ENCODE measurements at places on chromosomes 16 and 17.
A peak's percentile ranks its signal among the peaks of the same experiment; 100 is the strongest.

GRCh38 chr17:50360486-50361115 is 12.4 kb downstream of the MRPL27 start:
- no peak for DNase-seq

- no peak for DNase-seq
Observed at GRCh38 chr17:43695970-43696865, 34.5 kb upstream of the MEOX1 start.

DNA sequence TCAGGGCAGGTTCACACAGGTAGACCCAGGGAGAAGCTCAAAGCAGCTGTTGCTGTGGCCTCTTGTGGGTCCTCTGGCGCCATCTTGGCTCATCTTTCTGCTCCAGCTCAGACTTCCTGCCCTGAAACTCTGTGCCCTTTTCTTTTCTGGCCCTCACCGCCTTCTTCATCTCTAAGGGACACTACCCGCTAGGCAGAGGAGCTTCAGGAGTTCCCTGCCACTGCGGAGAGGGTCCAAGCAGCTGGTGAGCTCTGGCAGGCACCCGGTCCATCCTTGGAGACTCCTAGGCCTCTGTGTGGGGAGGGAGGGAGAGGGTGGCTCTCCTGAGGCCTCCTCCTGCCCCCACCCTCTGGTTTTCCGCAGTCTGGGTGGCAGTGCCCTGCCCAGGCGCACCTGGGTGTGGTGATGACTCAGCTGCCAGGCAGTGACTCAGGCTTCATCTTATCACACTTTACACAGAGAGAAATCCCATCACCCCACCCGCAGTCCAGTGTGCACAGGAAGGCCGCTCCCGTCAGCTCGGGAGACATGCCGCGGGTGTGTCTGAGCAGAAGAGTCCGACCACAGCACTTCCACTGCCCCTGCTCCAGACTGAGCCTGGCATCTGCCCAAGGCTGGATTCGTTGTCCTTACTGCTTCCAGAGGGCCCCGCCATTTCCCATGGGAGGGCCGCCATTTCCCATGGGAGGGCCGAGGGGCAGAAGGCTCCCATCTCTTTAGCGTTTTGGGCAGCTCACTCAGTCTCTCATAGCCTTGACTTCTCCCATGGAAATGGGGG is 7.3 kb downstream of the NT5C start:
- peak; percentile 27 for DNase-seq

DNA sequence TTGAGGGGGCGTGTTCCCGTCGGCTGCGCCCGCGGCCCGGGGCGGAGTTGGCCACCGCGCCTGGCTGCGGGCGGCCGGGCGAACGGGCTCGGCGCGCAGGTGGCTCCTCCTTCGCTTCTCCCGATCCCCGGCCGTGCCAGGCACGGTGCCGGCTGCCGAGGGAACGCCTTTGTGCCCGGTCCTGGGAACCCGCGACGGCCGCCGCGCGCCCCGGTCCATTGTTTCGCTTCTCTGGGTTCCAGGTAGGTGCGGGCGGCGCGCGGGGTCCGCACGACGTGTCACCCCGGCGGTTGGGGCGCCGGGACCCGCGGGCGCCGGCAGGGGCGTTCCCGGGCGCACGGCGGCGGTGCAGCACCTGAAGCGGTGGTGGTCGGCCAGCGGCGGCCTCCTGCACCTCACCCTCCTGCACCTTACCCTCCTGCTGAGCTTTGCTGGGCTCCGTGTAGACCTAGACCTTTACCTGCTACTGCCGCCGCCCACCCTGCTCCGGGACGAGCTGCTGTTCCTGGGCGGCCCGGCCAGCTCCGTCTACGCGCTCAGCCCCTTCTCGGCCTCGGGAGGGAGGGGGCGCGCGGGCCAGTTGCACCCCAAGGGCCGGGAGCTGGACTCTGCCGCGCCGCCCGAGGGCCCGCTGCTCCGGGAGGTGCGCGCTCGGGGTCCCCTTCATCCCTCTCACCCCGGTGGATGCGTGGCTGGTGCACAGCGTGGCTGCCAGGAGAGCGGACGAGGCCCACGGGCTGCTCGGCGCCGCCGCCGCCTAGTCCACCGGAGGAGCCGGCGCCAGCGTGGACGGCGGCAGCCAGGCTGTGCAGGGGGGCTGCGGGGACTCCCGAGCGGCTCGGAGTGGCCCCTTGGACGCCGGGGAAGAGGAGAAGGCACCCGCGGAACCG is 99.9 kb downstream of the EFCAB13 start:
- DNase-seq, result peak; percentile 56

GRCh38 chr17:27558341-27558740 is 72.6 kb upstream of the LGALS9 start:
- DNase-seq, result no peak

- DNase-seq, result no peak
Observed at GRCh38 chr16:24863582-24864437, 18.0 kb downstream of the SLC5A11 start.

DNA sequence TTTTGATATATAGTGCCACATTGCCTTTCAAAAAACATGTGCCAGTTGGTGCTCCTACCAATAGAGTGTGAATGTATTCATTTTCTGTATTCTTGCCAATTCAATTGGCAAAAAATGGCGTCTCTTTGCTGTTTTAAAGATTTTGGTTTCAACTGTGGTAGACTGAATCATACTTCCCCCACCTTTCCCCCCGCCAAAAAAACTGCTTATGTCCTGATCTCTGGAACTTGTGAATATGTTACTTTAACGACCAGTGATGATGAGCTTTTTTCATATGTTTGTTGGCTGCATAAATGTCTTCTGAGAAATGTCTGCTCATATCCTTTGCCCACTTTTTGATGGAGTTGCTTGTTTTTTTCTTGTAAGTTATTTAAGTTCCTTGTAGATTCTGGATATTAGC is 325.1 kb upstream of the KCNJ16 start:
- no peak for DNase-seq

GRCh38 chr16:7378024-7378695 is 45.5 kb downstream of the RBFOX1 start:
- DNase-seq, result no peak

DNA sequence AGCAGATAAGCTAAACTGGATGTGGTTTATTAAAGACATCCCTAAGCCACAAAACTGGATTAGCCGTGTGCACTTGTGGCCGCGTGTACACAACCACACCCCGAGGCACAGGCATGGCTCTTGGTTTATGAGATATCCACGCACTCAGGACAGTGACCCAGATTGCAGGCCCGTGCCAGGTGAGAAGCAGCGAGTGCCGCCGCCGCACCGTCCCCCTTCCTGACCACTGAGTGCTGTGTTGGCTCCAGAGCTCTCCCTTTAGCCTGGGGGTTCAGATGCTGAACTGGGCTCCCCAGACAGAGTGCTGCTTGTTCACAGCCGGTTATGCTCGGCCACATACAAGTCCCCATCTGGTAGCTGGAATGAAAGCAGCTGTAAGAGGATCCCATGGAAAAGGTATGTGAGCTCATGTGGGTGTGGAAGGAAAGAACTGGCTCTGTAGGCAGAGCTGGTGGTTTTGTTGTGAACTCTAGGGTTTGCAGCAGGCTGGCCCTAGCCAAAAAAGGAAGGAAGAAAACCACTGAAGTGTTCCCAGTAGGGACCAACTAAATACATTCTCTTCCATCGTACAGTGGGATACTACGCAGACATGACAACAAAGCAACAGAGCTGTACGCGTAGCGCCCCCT is 29.5 kb downstream of the KNOP1 start:
- DNase-seq, result no peak

- no peak for DNase-seq
Observed at GRCh38 chr16:52677501-52677900, 130.6 kb upstream of the TOX3 start.

DNA sequence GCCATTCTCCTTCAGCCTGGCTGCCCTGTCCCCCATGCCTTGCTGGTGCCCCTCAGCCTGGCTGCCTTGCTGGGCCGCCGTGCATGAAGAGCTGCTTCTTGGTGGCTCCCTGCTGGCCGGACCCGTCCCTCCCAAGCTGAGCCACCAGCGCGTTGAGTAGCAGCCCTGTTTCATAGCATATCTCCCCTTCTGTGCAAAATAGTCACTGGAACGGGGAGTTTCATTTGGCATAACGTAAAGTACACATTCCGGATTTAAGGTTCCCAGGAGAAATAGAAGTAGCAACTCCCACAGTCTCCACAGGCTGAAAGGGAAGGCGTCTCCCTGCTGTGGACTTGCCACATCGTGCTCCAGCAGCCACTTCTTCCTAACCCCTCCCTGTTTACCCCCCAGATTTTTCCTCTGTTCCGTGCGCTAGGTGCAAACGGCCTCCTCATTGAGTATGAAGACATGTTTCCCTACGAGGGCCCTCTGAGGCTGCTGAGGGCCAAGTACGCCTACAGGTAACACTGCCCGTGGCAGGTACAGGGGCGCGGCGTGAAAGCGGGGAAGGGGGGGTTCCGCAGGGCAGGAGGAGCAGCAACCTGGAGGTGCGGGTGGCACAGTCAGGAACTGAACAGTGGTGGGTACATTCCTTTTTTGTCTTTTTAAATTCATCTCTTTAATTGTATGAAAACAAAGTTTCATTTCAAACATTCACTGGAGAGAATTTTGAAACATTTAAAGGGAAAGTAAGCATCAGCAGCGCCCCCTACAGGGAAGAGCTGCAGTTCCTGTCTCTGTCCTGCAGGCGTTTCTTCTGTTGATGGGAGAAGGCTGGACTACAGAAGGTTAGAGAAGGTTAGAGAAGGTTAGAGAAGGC is 5.8 kb upstream of the OGFOD3 start:
- DNase-seq, result peak; percentile 17

GRCh38 chr16:24957887-24958286 is 57.3 kb downstream of the ARHGAP17 start:
- no peak for DNase-seq

- no peak for DNase-seq
Observed at GRCh38 chr16:8642146-8642545, 20.6 kb downstream of the METTL22 start.

DNA sequence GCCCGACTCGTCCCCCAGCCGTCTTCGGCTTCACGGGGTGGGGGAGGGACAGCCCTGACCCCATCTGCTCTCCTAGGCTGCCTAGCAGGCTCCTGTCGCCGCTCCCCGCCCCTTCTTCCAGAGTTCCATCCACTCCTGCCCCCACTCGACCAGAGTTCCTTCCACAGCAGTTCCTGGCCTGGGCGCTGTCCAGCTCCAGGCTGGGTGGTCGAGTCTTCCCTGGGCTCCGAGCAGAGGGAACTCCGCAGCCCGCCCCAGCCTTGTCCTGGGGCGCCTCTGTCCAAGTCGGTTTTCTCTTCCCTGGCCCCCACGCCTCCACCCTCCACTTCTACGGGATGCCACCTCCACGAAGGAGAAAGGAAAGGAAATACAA is 1.4 kb downstream of the PYY start:
- DNase-seq, result no peak

DNA sequence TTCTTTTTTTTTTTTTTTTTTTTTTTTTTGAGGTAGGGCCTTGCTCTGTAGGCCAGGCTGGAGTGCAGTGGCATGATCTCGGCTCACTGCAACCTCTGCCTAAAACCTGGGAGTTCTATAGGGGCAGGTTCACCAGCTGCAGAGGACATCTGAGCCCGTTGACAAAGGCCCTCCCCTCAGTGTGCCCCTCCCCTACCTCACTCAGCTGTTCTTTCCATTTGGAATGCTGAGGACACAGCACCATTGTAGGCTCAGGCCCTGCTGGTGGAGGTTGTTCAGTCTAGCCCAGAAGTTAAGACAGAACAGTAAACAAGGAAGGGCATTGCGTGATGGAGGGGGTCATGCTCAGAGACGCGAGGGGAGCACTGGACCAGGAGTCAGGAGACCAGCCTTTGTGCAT is 21.8 kb upstream of the KIF19 start:
- peak; percentile 38 for DNase-seq

All from NCI-H345 (cell line).